Stimulated activated CD8-positive, alpha-beta memory T cell treated with anti-CD3 and anti-CD28 coated beads, Interleukin-2, amount 100 ng/mL, for 48 hours (primary cell): ENCODE measurements at places on chromosomes 5 and 9.

GRCh38 chr9:103680581-103680980 is 413.5 kb upstream of the SMC2 start:
- no peak for DNase-seq

- no peak for DNase-seq
Measured at GRCh38 chr5:168163966-168164365, 127.5 kb upstream of the WWC1 start.

DNA sequence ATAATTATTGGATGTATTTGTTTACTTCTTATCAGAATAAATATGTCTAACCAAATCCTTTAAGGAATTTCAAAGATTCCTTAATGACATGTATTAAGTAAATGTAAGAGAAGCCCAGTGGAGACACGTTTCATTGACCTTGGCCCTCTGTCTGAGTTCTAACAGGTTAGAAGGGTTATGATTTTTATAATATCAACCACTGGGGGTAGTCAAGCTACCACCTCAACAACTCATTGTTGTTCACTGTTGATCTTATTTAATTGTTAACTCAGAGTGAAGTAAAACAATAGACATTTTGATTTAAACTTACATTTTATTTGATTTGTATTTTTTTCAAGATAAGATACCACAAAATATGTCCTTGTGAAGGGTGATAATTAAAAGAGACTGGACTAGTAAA is 499.2 kb upstream of the COX7C start:
- no peak for DNase-seq

GRCh38 chr5:135059000-135059923 is 25.2 kb upstream of the PITX1 start:
- no peak for DNase-seq

- no peak for DNase-seq
Measured at GRCh38 chr5:36723912-36724311, 117.5 kb downstream of the SLC1A3 start.

DNA sequence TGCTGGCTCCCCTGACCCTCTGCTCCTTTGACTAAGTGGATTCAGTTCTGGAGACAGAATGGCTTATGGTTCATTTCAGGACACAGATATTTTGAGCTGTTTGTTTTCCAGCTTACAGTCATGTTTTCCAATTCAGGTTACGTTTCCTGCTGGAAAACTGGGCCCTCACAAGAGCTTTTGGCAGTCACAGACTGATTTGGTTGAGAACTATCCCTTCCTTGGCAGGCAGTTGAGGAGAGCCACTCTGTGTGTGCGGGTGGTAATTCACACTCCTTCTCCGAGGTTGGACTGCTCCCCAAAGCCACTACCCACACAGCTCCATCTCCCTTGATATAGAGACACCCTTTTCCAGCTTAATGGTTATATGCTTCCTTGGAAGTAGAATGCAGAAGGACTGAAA is 534.5 kb downstream of the TMEM38B start:
- DNase-seq = no peak

GRCh38 chr9:121966706-121967105 is 126.4 kb downstream of the TTLL11 start:
- no peak for DNase-seq

GRCh38 chr5:63055421-63055820 is 476.8 kb downstream of the LRRC70 start:
- DNase-seq = no peak
